ENCODE measurements at places on chromosomes 5 and 9. TPM values are rescaled to one million over a fixed set of nuclear protein-coding genes. Genes with fewer than 3 reads are reported as not detected.

PKN3 gene
- 20.0 TPM for total RNA-seq

TRIM36 gene
- total RNA-seq, result 9.4 TPM

CDHR2 gene
- total RNA-seq, result 1.6 TPM

NKD2 gene
- 23.9 TPM for total RNA-seq

ZCCHC10 gene
- 23.1 TPM for total RNA-seq

TRAF2 gene
- 23.4 TPM for total RNA-seq

WWC1 gene
- 62.3 TPM for total RNA-seq

QRFP gene
- not detected for total RNA-seq

LVRN gene
- 0.24 TPM for total RNA-seq

SPATA31D3 gene
- total RNA-seq, result not detected

EGFLAM gene
- 0.69 TPM for total RNA-seq

PCDH12 gene
- not detected for total RNA-seq

GTF3C4 gene
- total RNA-seq, result 26.8 TPM

ANKRD34B gene
- total RNA-seq, result 0.17 TPM

CACNA1B gene
- total RNA-seq, result 2.4 TPM

TNFSF8 gene
- total RNA-seq, result not detected

WDR38 gene
- not detected for total RNA-seq

UBE2B gene
- 81.3 TPM for total RNA-seq

GABRP gene
- total RNA-seq, result 3.1 TPM

URM1 gene
- total RNA-seq, result 60.9 TPM

Measured in progenitor cell of endocrine pancreas (in vitro differentiated cells).